ENCODE measurements at places on chromosomes 12 and 14. TPM values are rescaled to one million over a fixed set of nuclear protein-coding genes. Genes with fewer than 3 reads are reported as not detected.

The ACSS3 gene
- not detected for total RNA-seq

The MYO1H gene
- not detected for total RNA-seq

The IL31 gene
- total RNA-seq, result not detected

The TAS2R20 gene
- 0.46 TPM for total RNA-seq

The MYH7 gene
- not detected for total RNA-seq

The TAS2R50 gene
- 0.29 TPM for total RNA-seq

The FOXG1 gene
- not detected for total RNA-seq

The HOXC5 gene
- total RNA-seq, result 0.29 TPM

The PMCH gene
- total RNA-seq, result not detected

The FAM186B gene
- 1.1 TPM for total RNA-seq

The SLC22A17 gene
- 12.0 TPM for total RNA-seq

DNA sequence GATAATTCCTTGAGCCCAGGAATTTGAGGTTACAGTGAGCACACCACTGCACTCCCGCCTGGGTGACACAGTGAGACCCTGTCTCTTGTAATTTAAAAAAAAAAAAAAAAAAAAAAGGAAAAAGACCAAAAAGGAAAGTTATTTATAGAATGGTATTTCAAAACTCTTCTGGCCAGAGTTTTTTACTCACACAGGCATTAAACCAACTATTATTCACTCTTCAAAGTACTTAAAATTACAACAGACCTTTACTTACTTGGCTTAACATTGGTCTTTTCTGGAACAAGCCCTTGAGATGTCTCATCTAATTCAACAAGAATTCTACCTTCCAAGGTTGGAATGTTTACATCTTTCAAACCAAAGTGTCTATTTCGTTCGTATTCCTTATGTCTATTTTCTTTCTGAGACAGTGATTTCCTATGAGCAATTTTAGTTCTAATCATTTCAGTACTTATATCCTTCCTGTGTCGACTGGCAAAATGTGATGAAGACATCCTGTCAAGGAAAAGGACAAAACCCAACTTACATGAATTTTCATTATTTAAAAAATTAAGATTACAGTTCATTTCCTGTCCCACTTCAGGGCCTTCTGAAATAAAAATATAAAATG, 2.6 kb downstream of the DLGAP5 start:
- DNase-seq, result no peak

DNA sequence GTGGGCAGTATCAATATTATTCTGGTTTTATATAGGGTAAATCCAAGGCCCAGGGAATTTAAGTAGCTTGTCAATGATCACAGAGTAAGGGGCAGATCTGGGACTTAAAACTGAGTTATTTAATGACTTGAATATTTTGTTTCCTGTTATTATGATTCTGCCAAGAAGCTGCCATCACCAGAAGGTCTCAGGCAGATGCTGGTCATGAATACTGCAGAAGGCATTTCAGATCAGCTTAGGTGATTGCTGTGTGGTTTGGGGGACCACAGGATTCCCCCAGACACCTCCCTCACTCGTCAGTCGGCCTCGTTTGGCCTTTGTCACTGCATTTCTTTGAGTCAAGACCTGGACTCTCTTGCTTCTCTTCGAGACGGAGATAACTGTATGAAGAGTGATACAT, 47.7 kb upstream of the EVL start:
- DNase-seq, result no peak

GRCh38 chr12:74910831-74911230, 298.8 kb downstream of the KCNC2 start:
- no peak for DNase-seq

- peak; percentile 36 for DNase-seq
These were observed 8.0 kb downstream of the SCNN1A start for GRCh38 chr12:6367065-6367968.

DNA sequence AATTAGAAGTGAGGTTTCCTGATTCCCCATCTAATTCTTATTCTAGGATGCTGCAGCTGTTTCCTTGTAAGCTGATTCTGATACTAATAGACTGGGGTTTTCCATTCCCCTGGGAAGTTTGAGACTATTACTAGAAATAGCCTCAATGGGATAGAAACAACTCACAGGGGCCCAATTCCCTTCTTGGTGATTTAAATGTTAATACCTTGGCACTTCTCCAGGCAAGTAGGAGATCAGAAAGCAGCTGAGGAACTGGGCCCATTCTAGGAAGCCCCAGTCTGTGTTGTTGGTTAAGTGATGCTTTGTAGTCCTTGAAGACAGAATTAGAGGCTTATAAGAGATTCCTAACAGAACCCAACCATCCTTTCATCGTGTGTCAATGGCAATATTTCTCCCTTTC, 407.0 kb upstream of the SEL1L start:
- DNase-seq, result no peak

DNA sequence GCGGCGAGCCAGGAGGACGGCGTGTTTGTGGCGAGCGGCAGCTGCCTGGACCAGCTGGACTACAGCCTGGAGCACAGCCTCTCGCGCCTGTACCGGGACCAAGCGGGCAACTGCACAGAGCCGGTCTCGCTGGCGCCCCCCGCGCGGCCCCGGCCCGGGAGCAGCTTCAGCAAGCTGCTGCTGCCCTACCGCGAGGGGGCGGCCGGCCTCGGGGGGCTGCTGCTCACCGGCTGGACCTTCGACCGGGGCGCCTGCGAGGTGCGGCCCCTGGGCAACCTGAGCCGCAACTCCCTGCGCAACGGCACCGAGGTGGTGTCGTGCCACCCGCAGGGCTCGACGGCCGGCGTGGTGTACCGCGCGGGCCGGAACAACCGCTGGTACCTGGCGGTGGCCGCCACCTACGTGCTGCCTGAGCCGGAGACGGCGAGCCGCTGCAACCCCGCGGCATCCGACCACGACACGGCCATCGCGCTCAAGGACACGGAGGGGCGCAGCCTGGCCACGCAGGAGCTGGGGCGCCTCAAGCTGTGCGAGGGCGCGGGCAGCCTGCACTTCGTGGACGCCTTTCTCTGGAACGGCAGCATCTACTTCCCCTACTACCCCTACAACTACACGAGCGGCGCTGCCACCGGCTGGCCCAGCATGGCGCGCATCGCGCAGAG, 873 bp downstream of the PLXNC1 start:
- DNase-seq, result no peak

- no peak for DNase-seq
These were observed 6.1 kb downstream of the DDX47 start for GRCh38 chr12:12819221-12819620.

- peak; percentile 50 for DNase-seq
These were observed 730 bp downstream of the CLSTN3 start for GRCh38 chr12:7130701-7131501.

GRCh38 chr12:114500775-114501473, 95.0 kb upstream of the TBX5 start:
- DNase-seq, result no peak

GRCh38 chr12:10082117-10082874, 16.5 kb downstream of the CLEC1A start:
- no peak for DNase-seq

DNA sequence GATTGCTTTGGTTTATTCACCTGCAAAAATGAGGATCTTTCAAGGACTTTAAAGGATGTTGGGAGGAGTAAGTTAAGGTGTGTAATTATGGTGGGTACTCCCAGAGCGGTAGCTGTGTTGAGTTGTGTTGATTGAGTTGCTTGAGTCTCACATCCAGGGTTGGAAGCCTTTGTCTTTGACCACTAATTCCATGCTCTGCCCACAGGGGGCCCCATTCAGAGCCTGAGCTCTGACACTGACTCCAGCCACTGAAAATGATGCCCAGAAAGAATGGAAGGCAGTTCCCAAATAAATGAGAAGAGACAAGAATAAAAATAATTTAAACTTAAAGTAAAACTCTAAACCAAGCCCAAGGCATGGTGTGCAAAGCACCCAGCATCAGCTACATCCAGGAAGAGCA, 237.4 kb upstream of the PWP1 start:
- DNase-seq, result peak; percentile 25

DNA sequence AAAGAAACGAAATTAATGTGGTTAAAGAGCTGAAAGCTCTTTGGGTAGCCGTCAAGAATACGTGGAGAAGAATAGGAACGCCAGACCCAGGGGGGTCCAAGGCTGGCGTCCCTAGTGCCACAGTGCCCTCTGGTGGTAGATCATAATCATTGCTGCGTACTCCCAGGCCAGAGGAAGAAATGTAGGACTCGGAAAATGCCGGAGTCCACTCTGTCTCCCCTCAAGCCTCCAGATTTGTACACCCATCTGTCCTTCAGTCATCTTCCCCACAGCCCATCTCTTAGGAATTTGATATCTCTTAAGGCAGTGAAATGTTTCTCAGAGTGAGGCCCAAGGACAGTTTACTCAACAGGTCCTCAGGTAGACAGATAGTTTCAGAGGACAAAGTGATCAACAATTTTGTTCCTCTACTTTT, 25.4 kb upstream of the PLEKHG6 start:
- DNase-seq, result peak; percentile 72

DNA sequence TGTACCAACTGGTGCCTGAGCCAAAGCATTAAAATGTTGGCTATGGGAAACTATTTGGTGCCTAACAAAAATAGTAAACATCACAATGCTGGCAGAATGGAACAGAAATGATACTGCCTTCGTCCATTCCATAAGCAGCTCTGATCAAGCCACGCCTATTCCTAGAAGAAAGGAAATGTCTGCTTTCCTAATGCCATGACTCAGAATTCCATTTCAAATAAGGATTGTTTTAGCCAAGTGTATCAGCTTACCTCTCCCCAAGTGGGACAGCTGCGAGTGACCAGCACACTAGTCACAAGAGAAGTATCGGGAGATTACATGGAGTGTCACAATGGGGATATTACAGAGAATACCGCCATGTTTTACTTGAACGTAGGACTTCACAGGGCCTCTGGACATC, 38.7 kb downstream of the GLT8D2 start:
- peak; percentile 92 for DNase-seq

DNA sequence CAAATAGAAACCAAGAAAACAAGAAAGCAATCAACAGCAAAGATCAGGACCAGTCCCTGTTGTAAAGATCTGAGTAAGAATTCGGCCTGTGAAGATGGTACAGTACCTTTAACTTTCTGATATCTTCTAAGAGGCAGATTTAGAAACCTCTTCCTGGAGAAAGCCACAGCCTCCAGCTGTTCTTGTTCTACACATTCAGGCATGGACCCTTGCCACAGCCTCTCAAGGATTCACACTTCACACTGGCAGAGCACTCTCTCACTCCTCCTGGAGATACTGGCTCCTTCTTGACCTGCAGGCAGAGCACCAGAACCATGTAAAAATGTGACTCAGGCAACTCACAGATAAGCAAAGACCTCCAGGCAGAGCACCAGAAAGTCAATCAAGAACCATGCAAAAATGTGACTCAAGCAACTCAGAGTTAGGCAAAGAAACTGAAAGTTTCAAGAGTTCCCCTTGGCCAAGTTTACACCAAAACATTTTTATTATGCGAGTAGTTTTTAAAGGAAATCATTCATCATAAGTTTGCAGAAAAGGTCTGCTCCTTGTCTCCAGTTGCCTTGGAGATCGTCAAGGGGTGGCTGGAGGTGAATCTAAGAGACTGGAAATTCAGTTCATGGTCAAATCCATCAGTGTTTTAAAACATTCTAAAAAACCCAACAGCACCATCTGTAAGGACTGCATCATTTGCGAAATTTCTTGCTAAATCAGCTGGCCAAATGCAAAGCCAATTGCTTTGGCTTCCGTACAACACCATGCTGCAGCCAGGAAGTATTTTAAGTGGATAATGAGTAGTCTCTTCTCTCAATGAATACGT, 119.3 kb upstream of the MDM1 start:
- DNase-seq, result peak; percentile 27

- DNase-seq, result peak; percentile 93
These were observed 5.7 kb upstream of the NEK9 start for GRCh38 chr14:75132382-75133086.

- no peak for DNase-seq
These were observed 6.1 kb downstream of the ASB8 start for GRCh38 chr12:48151103-48151771.

DNA sequence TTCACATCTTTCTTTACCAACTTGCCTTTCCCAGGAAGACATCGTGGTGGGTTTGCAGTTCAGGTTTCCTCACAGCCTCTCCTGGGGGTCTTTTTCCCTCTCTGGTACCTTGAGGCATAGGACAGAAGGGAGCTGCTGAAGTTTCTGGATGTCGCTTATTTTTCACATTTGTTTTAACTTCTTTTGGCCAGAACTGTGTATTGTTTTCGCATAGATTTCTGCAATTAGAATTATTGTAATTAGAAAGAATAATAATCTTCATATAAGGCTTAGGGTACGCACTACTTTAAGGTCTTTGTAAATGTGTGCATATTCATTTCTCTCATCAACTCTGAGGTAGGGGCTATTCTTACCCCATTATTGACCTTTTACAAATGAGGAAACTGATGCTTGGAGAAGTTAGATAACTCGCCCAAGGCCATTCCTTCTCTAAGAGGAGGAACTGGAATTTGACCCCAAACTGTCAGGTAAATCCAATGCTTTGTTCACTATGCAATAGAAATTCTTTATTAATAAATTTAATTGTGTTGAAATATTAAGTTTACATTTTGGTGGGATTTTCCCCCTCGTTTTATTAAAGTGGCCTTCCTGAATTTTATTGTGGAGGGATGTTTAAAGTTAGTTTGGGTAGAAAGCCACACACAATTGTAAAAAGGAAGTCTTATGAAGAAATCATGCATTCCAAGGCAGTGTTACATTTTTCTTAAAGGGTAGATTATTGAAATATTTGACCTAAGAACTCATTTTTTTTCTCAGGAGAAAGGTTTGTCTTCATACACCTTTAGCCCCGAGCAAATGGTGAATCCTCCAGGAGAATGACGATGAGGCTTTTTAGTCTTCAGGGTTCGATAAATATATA, 12.1 kb upstream of the SLC38A2 start:
- DNase-seq, result peak; percentile 70

- DNase-seq, result peak; percentile 57
These were observed 22.4 kb downstream of the ASPG start for GRCh38 chr14:104107611-104108569.

- no peak for DNase-seq
These were observed 16.3 kb upstream of the NAV3 start for GRCh38 chr12:77814386-77814785.

DNA sequence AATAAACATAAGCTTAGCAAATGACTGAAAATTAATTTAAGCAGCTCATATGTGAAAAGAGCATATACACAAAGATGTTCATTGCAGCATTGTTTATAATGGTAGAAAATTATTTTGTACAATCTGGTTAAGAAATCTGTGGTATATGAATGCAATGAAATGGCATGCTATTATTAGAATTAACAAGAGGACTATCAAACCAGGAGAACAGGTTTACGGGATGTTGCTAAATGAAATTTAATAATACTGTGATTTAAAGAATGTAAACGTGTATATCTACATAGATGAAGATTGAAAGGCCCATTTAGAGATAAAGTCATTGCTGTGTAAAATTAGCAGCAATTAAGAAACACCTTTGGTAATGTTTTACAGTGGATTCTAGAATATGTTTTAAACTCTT, 70.5 kb downstream of the EID3 start:
- DNase-seq, result peak; percentile 80

- DNase-seq, result peak; percentile 26
These were observed 904.3 kb downstream of the NRXN3 start for GRCh38 chr14:79074510-79074909.

DNA sequence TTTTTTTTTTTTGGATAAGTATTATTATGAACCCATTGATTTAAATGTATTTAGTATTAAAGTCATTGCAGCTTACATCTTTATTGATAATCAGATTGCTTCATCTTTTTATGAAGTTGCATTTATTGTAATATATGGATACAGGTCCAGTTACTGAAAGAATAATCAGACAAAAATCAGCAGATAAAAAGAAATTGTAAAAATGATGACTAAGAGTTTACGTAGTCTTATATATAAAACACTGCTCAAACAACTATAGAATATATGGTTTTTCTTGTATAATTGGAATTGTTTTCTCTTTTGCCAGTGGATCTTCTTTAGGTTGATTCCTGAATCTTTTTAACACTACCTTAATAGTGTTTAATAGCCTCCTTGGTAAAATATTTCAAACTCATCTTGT, 378.3 kb downstream of the DUSP6 start:
- DNase-seq, result no peak
